ENCODE measurements at places on chromosomes 5 and 9.

DNA sequence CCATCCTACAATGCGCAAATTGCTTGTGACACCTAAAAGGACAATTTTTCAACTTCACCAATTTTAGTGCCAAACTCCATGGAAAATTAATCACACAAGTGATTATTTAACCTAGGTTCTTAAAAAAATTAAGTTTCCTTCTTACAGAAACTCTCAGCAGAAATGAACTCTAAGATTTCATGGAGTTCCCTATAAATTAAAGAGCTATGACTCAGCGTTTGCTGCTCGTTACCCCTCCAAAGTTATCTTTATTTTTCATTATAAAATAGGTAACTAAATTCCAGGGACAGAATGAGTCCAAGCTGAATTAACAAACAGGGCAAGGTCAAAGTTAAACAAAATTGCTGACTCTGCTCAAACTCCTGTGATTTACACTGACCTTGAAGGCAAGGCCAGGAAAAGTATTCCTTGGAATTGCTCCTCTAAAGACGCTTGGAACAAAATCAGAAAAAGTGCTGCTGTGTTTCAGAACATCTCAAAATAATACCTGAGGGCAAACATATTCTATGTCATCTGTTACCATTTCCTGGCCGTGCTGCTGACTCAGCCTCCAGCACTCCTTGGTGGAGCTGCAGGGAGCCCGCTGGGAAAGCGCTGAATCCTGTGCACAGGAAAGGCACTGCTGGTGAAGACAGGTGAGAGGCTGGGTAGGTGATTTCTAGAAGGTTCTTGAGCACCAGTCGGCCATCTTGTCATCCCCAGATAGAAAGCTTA lies 2.5 kb upstream of the CMBL start:
- no peak for DNase-seq

GRCh38 chr9:76559286-76559685 lies 100.3 kb downstream of the GCNT1 start:
- DNase-seq = no peak

DNA sequence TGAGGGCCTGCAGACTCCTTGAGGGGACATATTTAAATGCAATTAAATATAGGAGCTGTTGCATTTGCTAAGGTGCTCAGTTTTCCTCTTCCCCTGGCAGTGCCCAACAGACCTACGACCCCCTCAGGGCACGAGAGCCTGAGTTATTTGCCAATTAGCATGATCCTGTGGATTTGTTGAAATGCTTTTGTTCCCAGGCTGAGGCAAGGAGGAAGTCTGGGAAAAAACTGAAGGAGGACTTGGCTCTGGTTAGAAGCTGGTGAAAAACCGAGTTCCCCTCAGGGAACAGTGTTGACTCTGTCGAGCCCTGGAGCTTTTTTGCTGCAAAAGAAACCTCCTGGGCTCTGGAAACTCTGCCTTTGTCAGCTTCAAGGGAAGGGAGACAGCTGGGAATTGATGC lies 103.6 kb upstream of the SHB start:
- no peak for DNase-seq

DNA sequence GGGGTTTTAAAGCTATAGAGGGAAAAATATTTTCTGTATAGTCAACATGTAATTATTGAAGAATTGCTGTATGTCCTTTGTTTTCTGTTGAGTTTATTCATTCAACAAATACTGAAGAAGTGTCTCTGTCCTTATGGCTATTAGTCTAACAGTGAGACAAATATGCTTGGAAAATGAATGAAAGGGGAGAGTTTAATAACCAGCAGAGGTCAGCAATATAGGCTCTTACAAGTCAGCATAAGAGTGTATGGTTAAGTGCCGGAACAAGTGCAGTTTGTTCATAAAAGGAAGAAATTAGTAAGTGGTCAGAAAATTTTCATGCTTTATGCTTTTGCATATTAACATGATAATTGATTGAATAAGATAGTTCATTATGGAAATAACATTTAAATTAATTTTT lies 3.6 kb downstream of the SCAMP1 start:
- no peak for DNase-seq

Data from stimulated activated naive CD4-positive, alpha-beta T cell treated with Interleukin-2 at 50 U/mL for 16 hours (primary cell).